ENCODE measurements at places on chromosomes 5 and 9. TPM values are rescaled to one million over a fixed set of nuclear protein-coding genes. Genes with fewer than 3 reads are reported as not detected.

Gene RASEF
- total RNA-seq: under 0.01 TPM

Gene MZB1
- total RNA-seq: not detected

Gene TPD52L3
- total RNA-seq: not detected

Gene AGXT2
- total RNA-seq: not detected

Gene SH3TC2
- 1.2 TPM for total RNA-seq

Gene CDC20B
- not detected for total RNA-seq

Gene GABBR2
- under 0.01 TPM for total RNA-seq

Gene NPR2
- 21.3 TPM for total RNA-seq

Gene EGR1
- total RNA-seq: 0.73 TPM

Gene FOXD4
- under 0.01 TPM for total RNA-seq

Gene EXOSC2
- total RNA-seq: 29.4 TPM

Gene GFRA3
- total RNA-seq: not detected

Gene ZBED3
- 0.73 TPM for total RNA-seq

Gene ADAMTS6
- 68.6 TPM for total RNA-seq

Gene TMOD1
- under 0.01 TPM for total RNA-seq

Gene CAPSL
- not detected for total RNA-seq

Gene GFI1B
- total RNA-seq: not detected

Gene EGFL7
- total RNA-seq: 8.8 TPM

Gene MYOT
- not detected for total RNA-seq

Gene HAPLN1
- total RNA-seq: not detected

Gene POC5
- 11.7 TPM for total RNA-seq

Gene GFPT2
- 147 TPM for total RNA-seq

Gene RANBP6
- total RNA-seq: 19.8 TPM

Gene AJM1
- total RNA-seq: 0.73 TPM

Gene SLC6A7
- not detected for total RNA-seq

Gene ZNF618
- 9.6 TPM for total RNA-seq

Gene CHSY3
- total RNA-seq: 8.8 TPM

Gene ANKRD31
- under 0.01 TPM for total RNA-seq

Gene GNAQ
- total RNA-seq: 25.0 TPM

Gene EIF4E1B
- total RNA-seq: not detected

Gene NKD2
- 0.20 TPM for total RNA-seq

Gene MLANA
- total RNA-seq: 0.20 TPM

Gene PDE8B
- total RNA-seq: not detected

Gene C8G
- not detected for total RNA-seq

Gene F2RL2
- total RNA-seq: 0.78 TPM

Gene ZNG1A
- total RNA-seq: 19.5 TPM

Gene NIPAL4
- not detected for total RNA-seq

Gene LRRC19
- not detected for total RNA-seq

Gene PPP2R2B
- not detected for total RNA-seq

Gene LRRC26
- not detected for total RNA-seq

Gene CMYA5
- total RNA-seq: 0.59 TPM

Gene OR2V2
- total RNA-seq: not detected

Gene SNAPC4
- total RNA-seq: 19.8 TPM

Gene ADAMTS2
- 39.7 TPM for total RNA-seq

Gene TAF1L
- total RNA-seq: not detected

Gene STPG3
- total RNA-seq: not detected

Gene PNPLA7
- 0.98 TPM for total RNA-seq

Gene ZNF658
- total RNA-seq: 3.7 TPM

Data from subcutaneous preadipocyte (primary cell).